ENCODE measurements at places on chromosomes 12 and 14. TPM values are rescaled to one million over a fixed set of nuclear protein-coding genes. Genes with fewer than 3 reads are reported as not detected.

Gene JAG2
- 85.9 TPM for total RNA-seq

Gene FAR2
- total RNA-seq = 9.7 TPM

Gene OVCH1
- not detected for total RNA-seq

Gene CEP170B
- total RNA-seq = 45.9 TPM

Gene METAP2
- 127 TPM for total RNA-seq

Gene TMEM253
- 0.59 TPM for total RNA-seq

Gene CPM
- total RNA-seq = 5.3 TPM

Gene TMEM229B
- 0.71 TPM for total RNA-seq

GRCh38 chr14:71117839-71118743 lies 210.8 kb downstream of the PCNX1 start:
- H3K27me3 ChIP-seq = no peaks in the 10 kb centered on the region
- H3K27ac ChIP-seq = no peak overlapping the region
- peaks cover 12% of the 10 kb centered on the region for H3K4me1 ChIP-seq
- DNase-seq = no peak
- H3K4me3 ChIP-seq = no peak overlapping the region

- peaks cover 37% of the 10 kb centered on the region for H3K4me1 ChIP-seq
- no peak overlapping the region for H3K27ac ChIP-seq
- no peak for DNase-seq
- H3K36me3 ChIP-seq = no peaks in the 10 kb centered on the region
Measured at GRCh38 chr12:104669089-104669721, 212.5 kb downstream of the CHST11 start.

DNA sequence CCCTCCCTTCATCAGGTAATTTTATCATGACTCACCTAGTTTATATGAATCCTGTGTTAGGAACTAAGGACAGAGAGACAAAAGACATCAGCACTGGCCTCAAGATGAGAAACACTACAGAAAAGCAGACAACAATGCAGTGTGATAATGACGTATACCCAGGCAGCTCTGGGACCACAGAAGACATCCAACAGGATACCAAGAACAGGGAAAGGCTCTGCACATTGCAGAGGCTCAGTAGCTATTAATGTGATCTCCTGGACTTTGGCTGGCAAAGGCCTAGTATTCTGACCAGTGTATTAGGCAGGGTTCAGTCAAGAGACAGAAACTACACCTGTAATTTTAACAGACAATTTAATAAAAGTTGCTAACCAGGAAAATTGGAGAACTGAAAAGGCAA lies 39.7 kb downstream of the CDK17 start:
- DNase-seq = no peak
- H3K27me3 ChIP-seq = no peaks in the 10 kb centered on the region
- peaks cover 7% of the 10 kb centered on the region for H3K4me1 ChIP-seq

- H3K36me3 ChIP-seq = no peaks in the 10 kb centered on the region
- no peak overlapping the region for H3K27ac ChIP-seq
- DNase-seq = no peak
- no peak overlapping the region for H3K4me3 ChIP-seq
Measured at GRCh38 chr12:52041695-52042123, 9.5 kb upstream of the NR4A1 start.

- no peak overlapping the region for H3K27ac ChIP-seq
- no peaks in the 10 kb centered on the region for H3K4me1 ChIP-seq
- peaks cover 83% of the 10 kb centered on the region for H3K27me3 ChIP-seq
- no peak for DNase-seq
Measured at GRCh38 chr12:98838231-98838647, 193.1 kb downstream of the APAF1 start.

DNA sequence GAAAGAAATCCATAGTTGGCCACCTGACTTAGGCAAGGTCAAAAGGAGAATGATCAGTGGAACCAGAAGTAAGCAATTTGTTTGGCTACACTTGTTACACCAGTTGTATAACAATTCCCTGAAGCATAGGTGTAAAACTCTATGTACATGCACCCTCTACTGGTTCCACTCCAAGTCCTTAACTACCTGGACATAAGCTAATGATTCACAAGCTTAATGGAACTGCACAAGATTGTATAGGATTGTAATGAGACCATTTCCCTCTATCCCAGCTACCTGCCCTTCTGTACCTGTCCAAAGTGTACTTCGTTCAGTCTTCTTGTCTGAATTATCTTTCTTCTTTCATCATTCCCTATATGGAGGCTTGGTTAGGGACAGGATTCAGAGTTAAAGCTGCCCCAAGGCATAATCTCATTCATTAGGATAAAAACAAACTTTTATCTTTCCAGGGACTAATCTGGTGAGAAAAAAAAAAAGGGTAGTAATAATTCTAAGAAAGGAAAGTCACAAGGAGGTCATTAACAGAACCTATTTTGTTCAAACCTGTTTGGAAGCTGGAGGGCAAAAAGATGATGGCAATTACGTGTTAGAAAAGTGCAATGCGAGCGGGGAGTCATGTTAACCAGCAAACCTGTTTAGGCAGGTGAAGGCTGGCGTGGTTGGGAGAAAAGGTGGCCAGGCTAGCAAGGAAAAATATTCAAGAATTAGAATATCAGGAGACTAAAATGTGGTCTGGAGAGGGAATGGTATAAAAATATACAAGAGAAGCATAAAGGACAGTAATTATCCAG lies 2.8 kb upstream of the TMEM52B start:
- no peak overlapping the region for H3K27ac ChIP-seq
- H3K27me3 ChIP-seq = no peaks in the 10 kb centered on the region
- no peaks in the 10 kb centered on the region for H3K4me1 ChIP-seq
- H3K36me3 ChIP-seq = no peaks in the 10 kb centered on the region
- no peak overlapping the region for H3K4me3 ChIP-seq
- DNase-seq = no peak

- H3K4me1 ChIP-seq = peaks cover 11% of the 10 kb centered on the region
- no peak overlapping the region for H3K27ac ChIP-seq
- no peaks in the 10 kb centered on the region for H3K27me3 ChIP-seq
- no peak for DNase-seq
Measured at GRCh38 chr12:48961801-48962200, 4.5 kb upstream of the ARF3 start.

- no peak overlapping the region for H3K27ac ChIP-seq
- no peaks in the 10 kb centered on the region for H3K36me3 ChIP-seq
- no peak overlapping the region for H3K4me3 ChIP-seq
- H3K4me1 ChIP-seq = peaks cover 14% of the 10 kb centered on the region
- DNase-seq = peak; percentile 24
Measured at GRCh38 chr12:77120156-77121085, 55.1 kb upstream of the E2F7 start.

- H3K4me1 ChIP-seq = peaks cover 25% of the 10 kb centered on the region
- peaks cover 3% of the 10 kb centered on the region for H3K27me3 ChIP-seq
- H3K27ac ChIP-seq = no peak overlapping the region
- H3K36me3 ChIP-seq = no peaks in the 10 kb centered on the region
- DNase-seq = no peak
Measured at GRCh38 chr12:132225214-132225613, 81.0 kb downstream of the NOC4L start.

DNA sequence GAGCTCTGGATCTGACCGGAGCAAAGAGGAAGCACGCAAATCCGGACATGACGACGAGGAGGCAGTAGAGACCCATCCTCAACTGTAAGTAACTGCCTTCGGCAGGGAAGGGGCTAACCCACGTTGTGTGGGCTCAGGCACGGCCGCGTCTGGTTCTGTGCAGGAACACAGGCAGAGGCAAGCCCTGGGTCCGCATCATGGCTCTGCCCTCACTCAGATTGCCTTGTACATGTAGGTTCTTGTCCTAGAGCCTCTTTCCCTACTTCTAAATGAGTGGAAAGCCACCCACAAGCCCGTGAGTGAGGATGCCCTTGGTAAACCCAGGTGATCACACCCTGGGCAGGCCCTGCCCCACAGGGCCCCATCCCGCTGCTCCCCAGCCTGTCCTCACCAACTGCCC lies 8.9 kb upstream of the RPLP0 start:
- H3K36me3 ChIP-seq = peaks cover 30% of the 10 kb centered on the region
- H3K4me1 ChIP-seq = no peaks in the 10 kb centered on the region
- H3K27ac ChIP-seq = no peak overlapping the region
- no peak overlapping the region for H3K4me3 ChIP-seq
- H3K27me3 ChIP-seq = no peaks in the 10 kb centered on the region

- H3K27ac ChIP-seq = no peak within 1 kb of the TSS
- DNase-seq = no peak
- H3K4me1 ChIP-seq = no peaks in the 10 kb centered on the region
- H3K36me3 ChIP-seq = no peaks in the 10 kb centered on the region
- no peak within 1 kb of the TSS for H3K4me3 ChIP-seq
- no peaks in the 10 kb centered on the region for H3K27me3 ChIP-seq
Measured at GRCh38 chr14:22814941-22815713, at the start of gene SLC7A7. TSS of gene SLC7A7 (minus strand) at chr14:22815435. CDS start at chr14:22813398, 2,037 bp downstream.

DNA sequence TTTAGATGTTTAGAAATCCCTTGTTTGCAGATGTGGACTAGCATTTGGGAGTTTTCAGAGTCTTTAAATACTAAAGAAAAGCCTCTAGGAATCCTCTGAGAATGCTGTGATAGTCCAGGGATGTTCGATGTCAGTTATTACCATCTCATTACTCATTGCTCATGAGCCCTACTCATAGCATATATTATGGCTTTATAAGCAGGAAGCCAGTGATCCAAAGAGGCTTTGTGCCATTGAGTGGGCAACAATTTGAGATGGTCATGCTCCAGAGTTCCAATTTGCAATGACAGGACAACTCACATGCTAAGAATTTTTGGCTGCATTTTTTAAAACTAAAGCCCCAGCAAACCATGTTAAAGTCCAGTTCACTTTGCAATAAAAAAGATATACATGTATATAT lies 163.0 kb downstream of the OTOGL start:
- no peaks in the 10 kb centered on the region for H3K4me1 ChIP-seq
- DNase-seq = no peak
- H3K36me3 ChIP-seq = no peaks in the 10 kb centered on the region

DNA sequence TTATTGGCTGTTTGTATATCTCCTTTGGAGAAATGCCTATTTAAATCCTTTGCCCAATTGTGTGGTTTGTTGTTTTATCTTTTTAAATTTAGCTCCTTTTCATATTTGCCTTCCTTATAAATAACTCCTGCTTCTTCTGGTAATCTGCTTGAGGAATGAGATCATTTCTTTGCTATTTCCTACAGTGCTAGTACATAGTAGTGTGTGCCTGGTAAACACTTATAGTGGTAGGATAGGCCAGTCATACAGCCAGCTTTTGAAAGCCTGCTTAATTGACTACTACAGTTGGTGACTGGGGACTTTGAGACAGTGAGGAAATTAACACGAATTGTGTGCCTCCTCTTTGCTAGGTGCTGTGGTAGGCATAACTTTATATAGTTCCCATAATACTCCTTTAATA lies 68.7 kb downstream of the BORCS5 start:
- H3K27ac ChIP-seq = no peak overlapping the region
- no peaks in the 10 kb centered on the region for H3K4me1 ChIP-seq
- no peak overlapping the region for H3K4me3 ChIP-seq
- H3K27me3 ChIP-seq = no peaks in the 10 kb centered on the region
- no peaks in the 10 kb centered on the region for H3K36me3 ChIP-seq
- no peak for DNase-seq

DNA sequence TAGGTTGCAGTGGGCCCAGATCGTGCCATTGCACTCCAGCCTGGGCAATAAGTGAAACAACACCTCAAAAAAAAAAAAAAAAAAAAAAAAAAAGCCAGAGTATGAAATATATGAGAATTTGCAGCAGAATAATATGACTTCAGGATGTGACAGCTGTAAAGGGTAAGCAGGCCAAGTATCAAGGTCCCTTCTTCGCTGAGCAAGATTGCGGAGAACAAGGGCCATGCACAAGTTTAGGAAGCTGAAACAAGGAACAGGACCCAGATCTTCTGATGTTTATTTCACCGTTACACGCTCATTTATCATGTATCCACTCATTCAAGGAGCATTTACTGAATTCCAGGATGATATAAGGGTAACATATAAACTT lies 659 bp upstream of the FOXJ2 start:
- peaks cover 18% of the 10 kb centered on the region for H3K4me1 ChIP-seq
- H3K27ac ChIP-seq = peak overlapping the region; percentile 85
- H3K4me3 ChIP-seq = peak overlapping the region; percentile 86
- no peak for DNase-seq

DNA sequence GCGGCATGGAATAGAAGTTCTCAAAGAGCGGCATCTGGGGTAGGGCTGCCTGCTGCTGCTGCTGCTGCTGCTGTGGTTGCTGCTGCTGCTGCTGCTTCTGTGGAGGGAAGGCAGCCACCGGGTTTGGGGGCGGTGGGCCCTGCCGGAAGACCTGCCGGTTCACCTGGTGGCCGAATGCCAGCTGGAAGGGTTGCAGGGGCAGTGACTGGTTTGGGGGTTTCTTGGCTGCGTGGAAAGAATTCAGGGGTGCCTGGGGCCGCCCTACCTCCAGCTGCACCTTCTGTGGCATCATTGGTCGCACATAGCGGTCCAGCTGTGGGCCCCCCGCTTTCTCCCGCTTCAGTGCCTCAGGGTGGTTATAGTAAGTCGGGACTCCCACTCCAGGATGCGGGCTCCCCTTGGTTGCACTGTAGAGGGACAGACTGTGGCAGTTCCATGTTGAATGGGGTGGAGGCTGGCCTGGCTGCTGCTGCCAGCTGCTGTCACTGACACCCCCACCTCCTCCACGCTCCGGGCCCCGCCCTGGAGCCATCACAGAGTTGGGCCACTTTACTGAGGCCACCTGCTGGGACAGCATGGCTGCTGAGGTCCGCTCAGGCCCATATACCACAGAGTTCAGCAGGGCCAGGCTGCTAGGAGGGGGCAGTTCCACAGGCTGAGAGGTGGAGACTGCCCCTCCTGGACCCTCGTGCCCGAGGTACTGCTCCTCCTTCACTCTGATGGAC lies 25.2 kb upstream of the PNMA1 start:
- H3K36me3 ChIP-seq = peaks cover 16% of the 10 kb centered on the region
- H3K27me3 ChIP-seq = no peaks in the 10 kb centered on the region
- peaks cover 48% of the 10 kb centered on the region for H3K4me1 ChIP-seq

DNA sequence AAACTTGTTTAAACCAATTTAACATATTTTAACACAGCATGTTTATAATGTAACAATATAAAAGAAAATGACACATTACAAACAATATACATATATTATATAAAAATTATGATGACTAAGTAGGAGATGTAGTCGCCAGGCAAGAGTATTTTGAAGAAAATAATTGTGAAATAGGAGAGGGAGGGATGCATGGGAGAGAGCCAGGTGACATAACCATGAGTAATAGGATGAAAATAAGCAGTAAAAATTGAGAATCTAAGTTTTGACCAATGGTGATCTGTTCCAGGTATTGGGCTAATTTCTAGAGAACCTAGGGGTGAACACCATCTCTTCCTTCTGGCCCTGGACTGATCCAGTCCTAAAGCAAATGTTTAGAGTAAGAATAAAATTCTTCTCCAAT lies 315.2 kb upstream of the G2E3 start:
- no peak overlapping the region for H3K27ac ChIP-seq
- no peaks in the 10 kb centered on the region for H3K36me3 ChIP-seq
- no peaks in the 10 kb centered on the region for H3K4me1 ChIP-seq
- H3K27me3 ChIP-seq = no peaks in the 10 kb centered on the region

- no peak overlapping the region for H3K27ac ChIP-seq
- H3K4me1 ChIP-seq = no peaks in the 10 kb centered on the region
- H3K36me3 ChIP-seq = no peaks in the 10 kb centered on the region
- no peaks in the 10 kb centered on the region for H3K27me3 ChIP-seq
- H3K4me3 ChIP-seq = no peak overlapping the region
Measured at GRCh38 chr12:74490390-74491064, 47.1 kb upstream of the ATXN7L3B start.
